ENCODE measurements at places on chromosomes 12 and 14. TPM values are rescaled to one million over a fixed set of nuclear protein-coding genes. Genes with fewer than 3 reads are reported as not detected.

The SMIM41 gene
- polyA plus RNA-seq: not detected

The TDRD9 gene
- 1.6 TPM for polyA plus RNA-seq

The ADAM21 gene
- 0.28 TPM for polyA plus RNA-seq

The KRT73 gene
- polyA plus RNA-seq: not detected

The GPR84 gene
- not detected for polyA plus RNA-seq

The TMEM63C gene
- 0.84 TPM for polyA plus RNA-seq

The STON2 gene
- 14.8 TPM for polyA plus RNA-seq

The KERA gene
- polyA plus RNA-seq: not detected

The ADGRD1 gene
- polyA plus RNA-seq: 1.7 TPM

The PTHLH gene
- not detected for polyA plus RNA-seq

The TAS2R46 gene
- not detected for polyA plus RNA-seq

The CABP1 gene
- 24.1 TPM for polyA plus RNA-seq

The BHLHE41 gene
- polyA plus RNA-seq: 2.2 TPM

The A2ML1 gene
- polyA plus RNA-seq: not detected

The ANKS1B gene
- 1.7 TPM for polyA plus RNA-seq

The TMEM52B gene
- polyA plus RNA-seq: 292 TPM

The C12orf56 gene
- polyA plus RNA-seq: 5.2 TPM

The HOXC4 gene
- 13.9 TPM for polyA plus RNA-seq

The MYH6 gene
- polyA plus RNA-seq: 0.13 TPM

The PELI2 gene
- polyA plus RNA-seq: 5.2 TPM

The TGFB3 gene
- polyA plus RNA-seq: 5.2 TPM

The CD4 gene
- polyA plus RNA-seq: 12.2 TPM

The TSPAN11 gene
- polyA plus RNA-seq: 1.3 TPM

The MFAP5 gene
- polyA plus RNA-seq: 0.52 TPM

The KCNC2 gene
- not detected for polyA plus RNA-seq

The NFATC4 gene
- 38.9 TPM for polyA plus RNA-seq

The LLPH gene
- polyA plus RNA-seq: 28.7 TPM

The ACOT4 gene
- 10.6 TPM for polyA plus RNA-seq

The LAG3 gene
- polyA plus RNA-seq: not detected

The MIPOL1 gene
- polyA plus RNA-seq: 4.4 TPM

The BCL11B gene
- 0.13 TPM for polyA plus RNA-seq
